ENCODE measurements at places on chromosomes 2 and 18.

DNA sequence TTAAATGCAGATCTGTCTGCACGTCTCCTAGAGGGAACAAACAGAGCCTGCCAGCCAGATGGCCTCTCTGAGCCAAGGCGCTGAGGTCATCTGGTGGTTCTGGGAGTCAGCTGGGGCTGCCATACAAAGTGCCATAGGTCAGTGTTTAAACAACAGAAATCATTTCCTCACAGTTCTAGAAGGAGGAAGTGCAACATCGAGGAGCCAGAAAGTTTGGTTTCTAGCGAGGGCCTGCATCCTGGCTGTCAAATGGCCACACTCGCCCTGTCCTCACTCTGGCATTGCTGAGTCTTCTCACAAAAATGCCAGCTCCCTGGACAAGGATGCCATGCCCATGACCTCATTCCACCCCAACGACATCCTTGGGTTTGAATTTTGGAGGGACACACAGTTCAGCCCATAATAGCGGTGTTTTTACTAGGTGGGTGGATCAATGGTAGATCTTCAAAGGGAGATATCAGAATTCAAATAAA is 59.6 kb downstream of the MYT1L start:
- no peak for DNase-seq

DNA sequence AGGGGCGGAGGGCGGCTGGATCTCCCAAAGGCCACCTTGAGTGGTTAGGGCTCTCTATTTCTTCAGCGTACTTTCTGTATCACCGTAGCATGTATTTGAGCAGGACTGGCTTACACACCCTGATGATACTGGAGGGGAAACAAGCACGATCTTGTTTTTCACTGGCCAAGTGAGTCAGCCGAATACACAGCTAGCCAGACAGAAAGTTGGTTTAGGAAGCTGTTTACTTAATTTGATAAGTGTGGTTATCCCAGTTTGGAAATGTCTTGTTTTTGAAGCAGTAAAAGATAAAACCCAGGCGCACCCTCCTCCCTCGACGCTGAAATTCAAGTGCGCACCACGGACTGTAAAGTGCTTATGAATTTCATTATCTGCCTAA is 582 bp downstream of the RIOK3 start:
- DNase-seq, result no peak

DNA sequence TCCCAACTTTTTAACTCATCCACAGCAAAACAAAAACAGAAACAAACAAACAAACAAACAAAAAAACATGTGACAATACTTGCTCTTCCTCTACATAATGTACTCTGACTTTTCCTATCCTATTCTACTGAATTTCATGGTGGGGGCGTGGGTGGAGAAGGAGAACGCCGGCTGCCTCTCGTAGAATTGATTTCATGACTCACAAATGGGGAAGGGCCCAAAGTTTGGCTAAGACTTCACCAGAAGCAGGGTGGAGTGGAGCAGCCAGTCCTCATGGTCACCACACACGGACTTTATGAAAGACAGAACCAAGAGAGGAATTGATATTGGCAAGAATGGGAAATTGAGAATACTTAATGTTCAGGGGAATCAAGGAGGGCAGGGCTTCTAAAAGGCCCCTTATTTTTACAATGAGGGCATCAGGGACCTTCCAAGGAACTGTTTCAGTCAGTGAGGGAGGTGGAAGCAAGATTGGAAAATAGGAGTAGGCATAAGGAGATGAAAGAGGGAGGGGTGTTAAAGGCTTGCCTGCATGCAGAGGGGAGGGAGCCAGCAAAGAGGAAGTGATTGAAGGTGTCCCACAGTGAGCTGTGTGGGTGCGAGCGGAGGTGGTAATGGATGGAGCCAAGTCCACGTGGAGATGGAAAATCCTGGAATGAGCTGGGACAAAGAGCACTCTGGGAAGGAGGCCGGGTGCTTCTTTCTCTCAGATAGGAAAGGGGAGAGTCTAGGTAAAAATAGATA is 27.9 kb downstream of the MARCHF4 start:
- DNase-seq, result no peak

DNA sequence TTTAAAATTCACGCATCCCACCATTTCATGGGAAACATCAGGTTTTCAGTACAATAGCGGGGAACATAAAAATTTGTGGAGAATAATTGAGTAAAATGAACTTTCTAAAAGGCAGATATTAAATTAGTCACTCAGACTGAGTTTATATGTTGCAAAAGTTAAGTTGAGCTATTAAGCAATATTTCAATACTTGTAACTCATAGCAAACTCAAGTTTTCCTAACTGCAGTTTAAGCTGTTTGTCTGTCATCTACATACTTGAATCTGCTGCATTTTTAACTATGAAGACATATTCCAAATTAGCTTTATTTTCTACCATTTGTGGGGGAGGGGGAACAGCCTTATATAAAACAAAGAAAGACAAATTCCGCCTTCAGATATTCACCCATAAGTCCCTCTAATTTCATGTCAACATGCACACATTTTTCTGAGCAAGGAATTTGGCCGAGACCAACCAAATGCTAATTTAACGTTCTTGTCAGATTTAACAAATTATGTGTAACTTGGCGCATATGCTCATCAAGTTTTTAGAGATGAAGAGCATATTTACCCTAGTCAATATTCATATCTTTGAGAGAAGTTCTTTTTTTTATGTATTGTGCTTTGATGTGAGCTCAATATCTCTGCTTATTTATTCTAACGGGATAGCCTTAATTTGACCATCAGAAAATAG is 462.9 kb downstream of the TXNL1 start:
- no peak for DNase-seq

DNA sequence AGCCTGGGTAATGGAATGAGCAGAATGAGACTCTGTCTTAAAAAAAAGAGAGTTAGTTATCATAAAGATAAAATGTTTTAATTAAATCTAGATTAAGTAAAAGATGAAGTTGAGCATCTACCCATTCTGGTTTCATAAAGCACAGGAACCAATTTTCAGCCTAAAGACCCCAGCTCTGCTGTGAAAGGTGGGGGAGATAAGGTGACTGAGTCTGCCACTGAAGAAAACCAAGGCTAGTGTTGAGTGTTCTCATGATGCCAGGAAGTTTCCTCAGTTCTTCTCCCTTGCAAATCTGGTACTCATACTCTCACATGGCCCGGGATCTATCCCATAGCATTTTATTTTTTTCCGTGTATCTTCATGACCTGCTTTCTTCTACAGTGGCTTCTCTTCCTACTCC is 10.4 kb upstream of the CXCR4 start:
- DNase-seq, result no peak

- DNase-seq, result peak; percentile 60
Observed at GRCh38 chr18:49613641-49614151, 51.8 kb downstream of the LIPG start.

DNA sequence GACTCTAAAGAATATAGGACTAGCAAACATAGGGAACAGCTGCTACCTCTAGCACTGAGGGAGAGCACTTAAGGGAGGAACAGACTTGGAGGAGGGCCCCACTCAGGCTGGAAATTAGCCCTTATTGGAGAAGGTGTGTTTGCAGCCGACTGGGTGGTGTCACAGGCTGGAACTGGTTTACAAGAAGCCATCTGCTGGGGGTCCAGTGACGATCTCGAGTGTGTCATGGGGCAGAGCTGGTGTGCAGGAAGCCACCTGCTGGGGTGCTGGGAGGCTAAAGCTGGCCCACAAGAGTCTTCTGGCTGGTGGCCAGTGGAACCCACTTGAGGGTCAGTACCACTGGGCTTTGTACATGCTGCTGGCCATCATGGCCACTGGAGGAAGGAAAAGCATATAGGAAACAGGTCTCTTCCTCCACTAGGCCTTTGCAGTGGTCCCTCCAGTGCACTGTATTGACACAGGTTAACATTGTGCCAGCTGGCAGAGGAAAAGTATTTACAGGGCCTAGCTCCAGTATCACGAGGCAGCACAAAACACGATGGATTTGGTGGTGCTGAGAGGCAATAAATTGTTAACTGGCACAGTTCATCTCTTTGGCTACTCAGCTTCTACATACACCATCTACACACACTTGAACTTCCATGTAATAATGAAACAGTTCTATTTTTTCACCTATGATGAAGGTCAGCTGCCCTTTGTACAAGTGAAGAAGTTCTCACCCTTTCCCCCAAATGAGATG is 43.6 kb downstream of the MAP3K20 start:
- DNase-seq, result no peak

DNA sequence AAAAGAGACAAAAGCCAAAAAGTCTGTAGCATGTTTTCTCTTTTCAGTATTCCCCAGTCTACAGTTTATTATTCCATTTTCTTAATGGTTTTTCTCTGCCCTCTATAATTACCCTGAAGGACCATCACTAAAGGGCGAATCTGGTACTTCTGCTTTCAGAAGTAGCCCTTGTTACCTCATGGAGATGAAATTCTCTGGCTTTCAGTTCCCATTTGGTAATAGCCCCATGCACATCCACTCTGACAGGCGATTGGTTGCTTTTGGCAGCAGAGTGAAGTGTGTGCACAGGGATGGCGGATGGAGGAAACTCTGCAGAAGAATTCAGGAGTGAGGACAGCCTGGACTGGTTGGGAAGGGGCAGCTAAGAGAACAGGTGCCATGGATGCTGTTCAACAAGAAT is 66.3 kb upstream of the NABP1 start:
- no peak for DNase-seq

GRCh38 chr2:65985986-65986385 is 448.9 kb upstream of the MEIS1 start:
- no peak for DNase-seq

DNA sequence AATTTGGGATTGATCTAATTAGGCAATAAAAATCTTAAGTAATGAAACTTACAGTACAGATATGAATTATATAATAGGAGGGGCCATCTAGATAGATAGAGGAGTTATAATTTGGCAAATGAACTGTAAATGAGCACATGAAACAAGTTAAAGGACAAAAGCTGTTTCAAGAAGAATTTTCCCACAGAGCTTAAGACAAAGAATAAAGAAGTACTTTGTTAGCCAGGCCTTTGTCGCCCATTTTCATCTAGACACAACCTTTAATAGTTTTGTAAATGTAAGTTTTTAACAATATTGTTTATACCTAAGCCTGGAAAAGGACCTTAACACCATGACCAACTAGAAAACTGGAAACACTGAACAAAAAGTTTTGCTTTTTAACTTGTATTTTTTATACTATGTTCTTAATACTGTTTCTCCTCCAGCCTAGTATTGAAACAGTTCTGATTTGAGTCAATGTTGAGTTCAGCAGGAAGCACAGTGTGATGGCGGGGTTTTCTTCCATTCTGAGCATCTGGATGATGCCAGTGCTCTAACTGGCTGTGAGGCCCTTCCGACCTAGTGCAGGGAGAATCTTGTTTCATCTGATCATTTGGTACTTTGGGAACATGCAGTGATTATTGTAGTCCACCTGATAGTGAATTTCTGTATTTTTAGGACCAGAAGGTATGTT is 37.6 kb downstream of the FARP2 start:
- DNase-seq, result no peak

DNA sequence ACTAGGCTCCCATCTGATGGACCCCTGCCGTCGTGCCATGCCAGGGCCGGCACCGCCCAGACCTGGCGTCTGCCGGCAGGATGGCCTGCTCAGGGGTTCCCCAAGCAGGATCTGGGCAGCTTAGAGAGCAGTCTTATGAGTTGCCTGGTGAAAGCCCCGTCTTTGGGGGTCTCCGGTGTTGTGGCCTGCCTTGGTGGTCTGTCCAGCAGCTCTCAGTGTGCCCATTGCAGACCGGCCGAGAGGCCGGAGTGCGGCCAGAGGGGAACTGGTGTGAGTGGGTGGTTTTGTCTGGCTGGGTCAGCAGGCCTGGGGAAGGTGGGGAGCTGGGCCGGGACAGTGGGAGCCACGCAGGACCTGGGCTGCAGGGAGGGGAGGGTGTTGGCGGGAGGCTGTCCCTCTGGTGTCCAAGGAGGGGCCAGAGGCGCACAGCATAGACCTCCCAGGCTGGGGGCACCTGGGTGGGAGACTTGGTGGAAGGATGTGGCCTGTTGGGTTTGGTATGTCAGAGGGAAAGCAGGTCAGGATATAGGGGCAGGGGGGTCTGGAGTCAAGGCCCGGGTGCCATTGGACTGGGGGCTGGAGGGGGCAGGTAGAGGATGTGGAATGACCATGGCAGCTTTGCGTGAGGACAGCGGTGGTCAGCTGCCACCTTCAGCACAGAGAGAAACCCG is 16.5 kb downstream of the GPC1 start:
- DNase-seq, result no peak

- DNase-seq, result no peak
Observed at GRCh38 chr2:178397002-178397605, 53.9 kb downstream of the PRKRA start.

GRCh38 chr2:24626131-24626530 is 135.1 kb downstream of the NCOA1 start:
- no peak for DNase-seq

GRCh38 chr2:127560201-127560930 is 24.9 kb downstream of the MYO7B start:
- DNase-seq, result no peak

GRCh38 chr2:21836261-21836660 is 712.5 kb downstream of the TDRD15 start:
- no peak for DNase-seq

GRCh38 chr18:55932675-55933074 is 344.7 kb upstream of the TCF4 start:
- DNase-seq, result no peak

- DNase-seq, result no peak
Observed at GRCh38 chr18:8212896-8213780, 396.1 kb upstream of the RAB12 start.

- peak; percentile 15 for DNase-seq
Observed at GRCh38 chr2:237435844-237436587, 22.1 kb upstream of the COL6A3 start.

DNA sequence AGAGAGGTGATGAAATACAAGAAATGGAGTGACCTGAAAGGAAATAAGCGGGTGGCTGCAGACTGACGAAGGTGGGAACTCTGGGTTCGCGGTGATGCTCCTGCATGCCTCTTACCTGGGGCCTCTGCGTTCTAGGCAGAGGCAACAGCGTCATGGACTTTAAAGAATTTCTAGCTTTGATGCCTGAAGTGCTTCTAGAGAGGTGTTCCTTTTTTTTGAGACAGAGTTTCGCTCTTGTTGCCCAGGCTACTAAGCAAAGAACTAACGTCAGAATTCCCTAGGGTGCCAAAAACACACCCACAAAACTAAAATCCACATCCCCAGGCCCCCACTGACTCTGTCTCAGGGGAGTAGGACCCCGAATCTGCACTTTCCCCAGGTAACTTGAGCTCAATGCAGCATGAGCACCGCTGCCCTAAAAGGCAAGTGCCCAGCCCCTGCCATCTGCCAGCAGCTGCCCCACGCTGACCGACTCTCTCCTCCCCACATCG is 110.5 kb upstream of the ID2 start:
- no peak for DNase-seq

- no peak for DNase-seq
Observed at GRCh38 chr2:46076875-46077274, 220.3 kb upstream of the EPAS1 start.

GRCh38 chr2:189569295-189569910 is 11.2 kb downstream of the SLC40A1 start:
- no peak for DNase-seq

- DNase-seq, result no peak
Observed at GRCh38 chr18:77528872-77529271, 279.2 kb downstream of the GALR1 start.

GRCh38 chr2:1219901-1220573 is 193.2 kb upstream of the TPO start:
- DNase-seq, result peak; percentile 20

- DNase-seq, result no peak
Observed at GRCh38 chr2:71706836-71707235, 253.5 kb downstream of the DYSF start.

GRCh38 chr2:38194751-38195150 is 118.8 kb upstream of the CYP1B1 start:
- no peak for DNase-seq

Data from large intestine (tissue), 12 donors.